ENCODE measurements at places on chromosomes 11 and 22.

- no peak for DNase-seq
These were observed 29.3 kb downstream of the SHANK2 start for GRCh38 chr11:71223081-71223405.

DNA sequence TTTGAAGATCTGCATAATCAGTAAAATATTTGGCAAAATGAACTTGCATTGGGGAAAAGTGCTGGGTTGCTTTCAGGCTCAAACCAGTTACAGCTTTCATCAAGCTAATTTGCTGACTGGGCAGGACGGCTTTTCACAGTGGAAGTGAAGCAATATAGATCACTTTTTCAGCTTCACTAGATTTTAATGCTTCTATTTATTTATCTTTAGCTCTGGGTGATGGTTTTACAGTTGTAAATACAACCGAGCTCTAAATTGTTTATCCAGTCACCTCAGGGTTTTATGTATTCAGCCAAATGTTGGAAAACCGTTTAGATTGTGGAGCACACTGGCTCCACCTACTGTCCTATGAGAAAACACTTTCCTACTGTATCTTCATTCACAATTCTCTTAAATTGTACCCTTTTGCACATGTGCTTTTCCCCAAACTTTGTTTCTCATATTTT, 58.2 kb downstream of the ACER3 start:
- no peak for DNase-seq

DNA sequence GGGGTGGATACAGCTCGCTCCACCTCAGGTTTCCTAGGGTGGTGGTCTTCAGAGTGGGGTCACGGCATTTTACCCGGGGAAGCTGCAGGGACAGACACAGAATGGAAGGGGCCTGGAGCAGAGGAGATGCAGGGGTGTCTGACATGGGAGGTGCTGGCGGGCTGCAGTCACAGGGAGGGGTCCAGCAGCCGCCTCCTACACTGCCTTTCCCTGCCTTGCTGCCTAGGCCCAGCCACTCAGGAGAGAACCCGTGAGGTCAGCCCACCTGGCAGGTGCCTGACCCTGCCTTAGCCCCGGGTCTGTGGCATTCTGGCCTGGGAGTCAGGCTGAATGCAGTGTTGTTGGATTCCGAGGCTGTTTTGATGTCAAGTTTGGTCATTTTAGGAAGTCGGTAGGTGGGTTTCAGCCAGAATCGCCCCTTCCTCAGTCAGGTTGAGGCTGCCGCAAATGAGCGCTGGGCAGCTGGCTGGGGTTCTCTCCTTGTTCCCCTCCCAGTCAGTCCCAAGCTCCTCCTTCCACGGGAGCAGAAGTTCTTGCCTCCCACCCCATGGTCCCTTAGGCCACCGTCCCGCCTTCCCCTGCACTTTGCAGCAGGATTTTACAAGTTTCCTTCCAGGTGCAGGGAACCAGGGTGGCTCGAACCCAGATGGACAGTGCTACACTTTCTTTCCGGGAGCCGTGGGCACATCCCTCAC, 294.5 kb downstream of the TBC1D22A start:
- no peak for DNase-seq

- no peak for DNase-seq
These were observed 81.7 kb downstream of the AMOTL1 start for GRCh38 chr11:94849839-94850238.

DNA sequence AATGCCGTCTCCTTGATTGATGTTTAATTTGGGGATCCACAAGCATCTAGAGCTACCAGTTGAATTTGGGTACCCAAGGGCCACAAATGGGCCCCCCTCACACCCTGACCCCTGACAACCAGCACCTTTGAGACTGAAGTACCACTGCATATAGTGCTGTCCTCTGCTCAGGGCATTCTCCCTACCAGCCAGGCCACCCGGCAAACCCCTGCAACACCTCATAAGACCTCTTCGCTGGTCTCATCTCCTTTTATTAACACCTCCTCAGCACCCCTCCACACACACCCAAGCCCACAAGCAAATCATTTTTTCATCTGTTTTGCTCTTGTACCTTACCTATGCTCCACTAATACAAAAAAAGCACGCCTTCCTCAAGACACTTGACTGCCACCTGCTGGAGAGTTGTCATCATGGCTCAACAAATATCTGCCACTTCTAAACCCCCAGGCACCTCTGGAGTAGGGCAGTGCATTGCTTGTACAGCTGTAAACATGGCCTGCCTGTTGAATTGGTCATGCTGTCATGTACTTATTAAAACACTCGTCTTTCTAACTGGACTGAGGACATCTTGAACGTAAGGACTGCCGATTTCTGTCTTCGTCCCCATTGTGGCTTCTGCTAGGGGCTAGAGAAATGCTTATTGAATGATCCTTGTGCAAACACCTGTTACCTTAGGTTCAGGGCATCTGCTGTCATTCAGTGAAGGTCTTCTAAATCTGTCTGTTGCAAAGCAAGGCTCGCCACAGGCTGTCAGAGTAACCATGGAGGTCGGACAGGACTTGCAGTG, 66.5 kb downstream of the BMAL1 start:
- DNase-seq = peak; percentile 29

- DNase-seq = no peak
These were observed 648 bp downstream of the PAFAH1B2 start for GRCh38 chr11:117144477-117145392.

DNA sequence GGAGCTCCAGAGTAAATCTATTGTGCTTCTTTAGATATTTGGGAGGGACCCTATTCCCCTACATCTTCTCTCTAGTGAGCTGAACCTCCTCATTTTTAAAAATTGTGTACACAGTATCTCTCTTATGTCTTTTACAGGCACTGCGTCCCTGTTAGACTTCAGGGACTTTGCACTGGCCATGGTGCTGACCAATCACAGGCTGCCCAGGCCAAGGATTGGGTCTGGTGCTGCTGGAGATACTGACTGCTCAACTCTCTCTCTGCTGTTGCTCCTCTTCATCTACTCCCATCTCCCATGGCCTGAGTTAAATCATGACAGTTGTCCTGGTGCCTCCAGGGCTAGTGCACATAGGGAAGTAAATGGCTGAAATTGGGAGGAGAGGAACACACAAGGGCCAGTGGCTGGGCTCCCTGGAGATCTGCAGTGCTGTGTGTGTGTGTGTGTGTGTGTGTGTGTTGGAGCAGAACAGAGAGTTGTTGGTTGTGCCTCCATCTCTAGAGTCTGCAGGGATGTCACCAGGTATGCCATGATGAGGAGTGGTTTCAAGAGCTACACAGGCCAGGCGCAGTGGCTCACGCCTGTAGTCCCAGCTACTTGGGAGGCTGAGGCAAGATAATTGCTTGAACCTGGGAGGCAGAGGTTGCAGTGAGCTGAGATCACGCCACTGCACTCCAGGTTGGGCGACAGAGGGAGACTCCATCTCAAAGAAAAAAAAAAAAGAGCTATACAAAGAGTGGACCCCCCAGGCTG, 155.3 kb downstream of the ST3GAL4 start:
- no peak for DNase-seq

DNA sequence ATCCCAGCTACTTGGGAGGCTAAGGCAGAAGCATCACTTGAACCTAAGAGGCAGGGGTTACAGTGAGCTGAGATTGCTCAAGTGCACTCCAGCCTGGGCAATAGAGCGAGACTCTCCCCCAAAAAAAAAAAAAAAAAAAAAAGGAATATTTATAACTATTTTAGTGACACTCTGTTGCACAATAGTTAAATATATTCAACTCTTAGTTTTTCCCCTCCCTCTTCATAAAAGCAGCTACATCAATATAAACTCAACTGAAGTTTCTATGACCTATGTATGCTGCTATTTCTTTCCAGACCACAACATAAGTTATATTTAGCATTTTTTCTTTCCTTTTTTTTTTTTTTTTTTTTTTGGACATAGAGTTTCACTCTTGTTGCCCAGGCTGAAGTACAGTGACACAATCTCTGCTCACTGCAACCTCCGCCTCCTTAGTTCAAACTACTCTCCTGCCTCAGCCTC, 19.2 kb downstream of the CELF1 start:
- DNase-seq = no peak

- DNase-seq = no peak
These were observed 460.1 kb downstream of the DLG2 start for GRCh38 chr11:85167038-85167437.

- no peak for DNase-seq
These were observed at the start of gene GP1BB for GRCh38 chr22:19723232-19723982. GP1BB (plus strand) TSS chr22:19723539; CDS start chr22:19723570, 31 bp downstream.

DNA sequence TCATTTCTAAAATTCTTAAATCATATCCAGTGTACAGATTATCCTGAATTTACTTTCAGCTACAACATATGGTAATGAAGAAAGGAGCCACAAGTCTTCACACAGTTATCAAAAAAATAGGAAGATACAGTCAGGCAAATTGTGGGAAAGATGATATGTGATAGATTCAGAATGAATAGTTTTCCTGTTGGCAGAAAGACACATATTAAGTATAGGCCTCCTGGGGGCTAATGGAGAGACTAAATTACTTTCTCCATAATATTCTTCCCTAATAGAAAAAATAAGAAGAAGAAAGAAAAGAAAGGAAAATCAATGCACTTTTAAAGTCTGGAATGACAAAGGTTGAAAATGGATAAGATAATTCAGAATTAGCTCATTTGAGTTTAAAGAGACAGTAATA, 2073.5 kb downstream of the LRRC4C start:
- DNase-seq = no peak

- no peak for DNase-seq
These were observed 132.0 kb downstream of the PARVA start for GRCh38 chr11:12509371-12509770.

- no peak for DNase-seq
These were observed 148.8 kb downstream of the FEZ1 start for GRCh38 chr11:125347261-125347585.

- DNase-seq = no peak
These were observed 88.1 kb downstream of the SBF2 start for GRCh38 chr11:10205928-10206327.

GRCh38 chr11:35689081-35689996, 26.8 kb downstream of the TRIM44 start:
- no peak for DNase-seq
